Stomach (tissue), 19 donors: ENCODE measurements at places on chromosomes 7 and 10. TPM values are rescaled to one million over a fixed set of nuclear protein-coding genes. Genes with fewer than 3 reads are reported as not detected.

DNA sequence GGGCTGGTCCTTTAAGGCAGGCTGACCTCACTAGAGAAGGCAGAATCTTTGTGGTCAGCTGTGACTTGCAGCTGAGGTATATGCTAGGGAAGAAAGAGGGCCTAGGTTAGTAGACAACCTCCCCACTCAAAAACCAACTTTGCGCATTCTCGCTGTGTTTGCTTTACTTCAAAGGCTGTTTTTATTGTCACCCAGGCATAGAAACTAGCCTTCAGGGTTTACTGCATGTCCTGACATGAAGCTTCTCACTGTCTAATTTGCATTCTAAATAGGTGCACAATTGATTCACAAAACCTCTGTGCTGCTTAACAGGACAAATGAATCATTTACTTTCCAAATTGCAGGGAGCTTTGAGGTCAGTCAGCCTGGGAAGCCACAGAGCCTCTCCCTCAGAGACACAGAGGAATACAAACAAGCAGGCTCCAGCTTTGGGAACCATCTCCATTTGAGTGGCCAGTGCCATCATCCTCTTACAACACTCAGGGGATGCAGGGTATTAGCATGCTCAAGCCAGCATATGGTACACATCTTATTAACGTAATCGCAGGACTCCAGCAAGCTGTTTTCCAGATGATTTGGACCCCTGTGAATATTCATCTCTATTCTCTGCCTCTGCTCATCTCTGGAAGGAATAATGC is 596.4 kb upstream of the GHITM start:
- no peak for DNase-seq

The FKBP9 gene
- total RNA-seq = 168 TPM

DNA sequence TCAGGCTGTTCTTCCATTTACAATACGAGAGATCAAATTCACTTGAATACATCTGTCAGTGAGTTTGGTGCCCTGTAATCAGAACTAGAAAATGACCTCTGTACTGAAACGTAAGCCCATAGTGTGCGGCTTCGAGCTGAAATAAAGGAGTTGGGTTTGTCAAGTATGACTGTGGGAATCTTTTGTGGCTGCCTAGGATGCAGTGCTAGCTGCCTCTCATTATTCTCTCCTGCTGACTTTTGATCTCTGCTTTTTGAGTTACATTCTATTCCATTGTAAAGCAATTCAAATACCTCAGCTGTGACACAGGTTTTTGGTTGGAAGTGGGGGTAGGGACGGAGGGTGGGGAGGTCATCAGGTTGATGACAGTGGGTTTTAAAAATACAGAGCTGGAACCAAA is 40.4 kb downstream of the ICA1 start:
- no peak for DNase-seq

DNA sequence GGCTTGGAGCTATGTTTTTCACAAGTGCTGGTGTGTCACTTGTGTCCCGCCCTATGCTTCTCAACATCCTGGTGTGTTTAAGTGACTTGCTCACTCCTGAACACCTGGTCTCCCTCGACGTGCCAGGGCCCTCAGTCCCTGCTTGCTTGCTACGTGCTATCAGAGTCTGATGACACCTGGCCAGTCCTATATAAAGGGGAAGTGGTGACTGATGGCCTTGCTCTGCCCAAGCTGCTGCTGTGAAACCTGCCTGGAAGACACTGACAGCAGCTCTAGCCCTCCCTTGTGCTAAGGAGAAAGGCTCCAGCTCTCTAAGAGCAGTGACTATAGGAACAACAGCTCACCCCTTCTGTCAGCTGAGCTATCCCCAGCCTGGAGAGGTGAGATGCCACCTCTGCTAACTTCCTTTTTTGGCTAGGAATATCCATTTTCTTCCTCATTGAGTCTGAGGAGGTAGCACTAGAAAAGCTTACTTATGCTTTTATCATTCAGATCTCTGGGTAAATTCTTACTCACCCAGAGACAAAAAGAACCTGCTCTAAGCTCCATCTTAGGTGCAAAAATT is 77.2 kb upstream of the PLXNA4 start:
- DNase-seq = no peak

GRCh38 chr10:110932505-110933180 is 13.2 kb downstream of the SHOC2 start:
- no peak for DNase-seq

GRCh38 chr10:97548828-97549455 is 23.6 kb upstream of the ANKRD2 start:
- no peak for DNase-seq

DNA sequence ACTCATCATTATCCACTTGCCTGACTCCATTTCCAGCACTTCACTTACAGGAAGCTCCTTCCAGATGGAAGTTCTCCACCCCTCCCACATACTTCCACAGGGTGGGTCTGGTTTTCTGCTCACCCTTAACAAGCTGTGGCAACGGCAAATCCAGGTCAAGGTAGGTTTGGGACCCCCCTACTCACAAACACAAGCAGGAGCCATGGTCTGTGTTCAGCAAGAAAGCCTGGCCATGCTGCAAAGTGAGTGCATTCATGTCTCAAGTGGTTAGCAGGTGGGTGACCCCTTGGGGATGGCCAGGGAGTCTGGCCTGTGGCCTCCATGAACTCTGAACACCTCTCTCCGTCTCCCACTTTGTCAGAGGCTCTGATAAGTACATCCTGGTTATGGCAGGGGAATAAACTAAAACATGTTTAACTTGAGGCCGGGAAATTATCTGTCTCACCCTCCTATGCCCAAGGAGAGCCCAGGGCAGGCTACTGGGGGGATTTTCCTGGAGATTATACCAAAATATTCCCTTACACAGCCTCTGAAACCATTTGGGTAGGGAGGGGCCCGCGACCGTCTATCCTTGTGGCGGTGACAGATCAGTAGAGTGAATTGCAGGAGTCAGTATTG is 844 bp downstream of the XPNPEP1 start:
- peak; percentile 59 for DNase-seq

- DNase-seq = no peak
Observed at GRCh38 chr10:22623633-22624253, 90.6 kb downstream of the PIP4K2A start.

GRCh38 chr10:117334926-117335325 is 40.3 kb downstream of the PDZD8 start:
- no peak for DNase-seq

DNA sequence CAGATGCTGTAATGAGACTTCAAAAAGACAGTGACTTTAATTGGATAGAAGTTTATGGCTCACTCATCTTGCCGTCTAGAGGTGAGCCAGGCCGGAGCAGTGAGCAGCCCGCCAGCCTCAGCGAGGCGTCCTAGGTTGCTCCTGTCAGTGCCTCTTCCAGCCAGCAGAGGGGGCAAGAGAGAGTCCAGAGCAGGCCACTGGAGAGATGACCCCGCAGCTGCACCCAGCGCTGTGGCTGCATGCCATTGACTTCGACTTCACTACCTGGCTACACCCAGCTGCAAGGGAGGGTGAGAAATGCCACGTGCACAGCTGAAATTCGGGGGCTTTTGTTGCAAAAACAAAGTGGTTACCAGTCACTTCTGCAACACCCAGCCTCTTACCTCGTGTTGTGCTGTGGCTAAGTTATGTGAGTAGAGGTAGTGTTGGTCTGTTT is 26.5 kb downstream of the NUB1 start:
- DNase-seq = peak; percentile 94

The ST8SIA6 gene
- 3.7 TPM for total RNA-seq

DNA sequence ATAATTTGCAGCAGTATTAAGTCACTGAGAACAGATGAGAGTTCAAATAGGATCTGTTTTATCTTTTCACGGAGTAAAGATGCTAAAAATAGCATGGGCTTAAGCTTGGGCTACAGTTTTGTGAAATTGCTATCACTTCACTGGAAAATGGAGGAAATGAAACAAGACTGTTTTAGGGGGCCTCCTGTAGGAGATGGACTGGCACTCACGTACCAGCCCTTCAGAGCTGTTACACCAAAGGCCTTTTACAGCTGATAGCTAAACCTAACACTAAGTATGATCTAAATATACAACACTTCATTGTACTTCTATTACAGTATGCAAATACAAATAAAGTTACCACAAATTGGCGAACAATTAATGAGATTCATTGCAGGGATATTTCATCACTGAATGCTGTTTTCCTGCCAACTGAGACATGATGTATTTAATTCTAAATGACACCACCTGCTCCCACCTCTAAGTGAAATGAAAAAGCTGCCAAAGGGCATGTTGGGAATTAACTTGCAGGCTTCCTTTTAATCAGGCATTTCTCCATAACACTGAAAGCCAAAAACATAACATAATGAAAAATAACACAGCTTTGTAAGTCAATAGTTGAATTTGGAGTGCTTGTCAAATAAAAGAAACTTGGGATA is 304.5 kb upstream of the LRRN3 start:
- peak; percentile 13 for DNase-seq

GRCh38 chr7:131124001-131124629 is 203.6 kb upstream of the MKLN1 start:
- no peak for DNase-seq

DNA sequence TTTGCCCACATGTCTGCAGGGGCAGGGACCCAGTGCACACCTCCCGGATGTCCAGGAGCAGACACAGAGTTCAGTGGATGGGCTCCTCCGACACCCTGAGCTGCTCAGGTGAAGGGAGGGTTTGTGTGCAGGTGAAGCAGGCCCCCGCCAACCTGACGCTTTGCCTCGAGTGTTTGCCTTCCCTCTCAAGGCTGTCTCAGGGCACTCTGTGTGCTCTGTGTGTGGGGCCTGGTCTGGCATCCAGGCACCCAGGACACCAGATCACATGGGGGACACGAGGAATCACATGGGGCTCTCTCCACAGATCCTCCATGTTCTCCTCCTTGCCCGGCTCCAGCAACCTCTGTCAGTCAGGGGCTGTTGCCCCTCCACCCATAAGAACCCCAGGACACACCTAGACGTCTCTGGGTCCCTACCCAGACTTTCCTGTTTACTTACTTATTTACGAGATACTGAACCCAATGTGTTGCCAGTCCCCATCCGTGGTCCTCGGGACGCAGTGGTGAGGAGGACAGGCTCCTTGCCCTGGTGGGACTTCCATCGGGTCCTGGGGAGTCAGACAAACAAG is 99.5 kb downstream of the HTR5A start:
- DNase-seq = no peak

The ATE1 gene
- total RNA-seq = 47.4 TPM
